NCI-H1048 (cell line): ENCODE measurements at places on chromosomes 16 and 17.

DNA sequence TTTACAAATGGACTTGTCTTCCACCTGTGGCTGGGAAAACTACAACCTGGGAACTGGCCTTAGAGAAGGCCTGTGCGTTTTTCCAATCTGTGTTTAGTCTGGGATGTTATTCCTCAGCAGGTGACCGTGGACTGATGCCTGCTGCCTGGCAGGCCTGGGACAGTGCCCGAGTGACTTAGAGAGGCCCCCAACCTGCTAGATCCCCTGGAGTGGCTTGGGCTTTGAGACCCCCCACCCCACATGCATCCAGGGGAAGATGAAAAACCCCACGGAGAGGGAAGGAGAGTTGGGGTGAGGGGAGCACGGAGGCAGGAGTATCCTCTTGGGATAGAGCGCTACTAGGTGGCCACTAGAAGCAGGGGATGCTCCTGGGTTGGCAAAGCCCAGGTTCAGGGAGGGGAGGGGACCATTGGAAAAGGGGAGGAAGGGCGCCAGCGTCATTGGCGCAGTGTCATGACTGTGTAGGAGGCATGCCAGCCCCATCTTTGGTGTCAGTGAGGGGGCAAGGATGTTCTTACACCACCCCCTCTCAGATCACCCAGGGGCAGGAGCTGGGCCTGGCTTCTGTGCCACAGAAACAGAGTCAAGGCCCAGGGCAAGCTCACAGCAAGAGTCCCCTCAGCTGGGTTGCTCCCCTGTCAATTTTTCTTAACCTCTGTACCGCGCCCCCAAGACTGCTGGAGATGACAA is 54.1 kb downstream of the MEAK7 start:
- no peak for DNase-seq

DNA sequence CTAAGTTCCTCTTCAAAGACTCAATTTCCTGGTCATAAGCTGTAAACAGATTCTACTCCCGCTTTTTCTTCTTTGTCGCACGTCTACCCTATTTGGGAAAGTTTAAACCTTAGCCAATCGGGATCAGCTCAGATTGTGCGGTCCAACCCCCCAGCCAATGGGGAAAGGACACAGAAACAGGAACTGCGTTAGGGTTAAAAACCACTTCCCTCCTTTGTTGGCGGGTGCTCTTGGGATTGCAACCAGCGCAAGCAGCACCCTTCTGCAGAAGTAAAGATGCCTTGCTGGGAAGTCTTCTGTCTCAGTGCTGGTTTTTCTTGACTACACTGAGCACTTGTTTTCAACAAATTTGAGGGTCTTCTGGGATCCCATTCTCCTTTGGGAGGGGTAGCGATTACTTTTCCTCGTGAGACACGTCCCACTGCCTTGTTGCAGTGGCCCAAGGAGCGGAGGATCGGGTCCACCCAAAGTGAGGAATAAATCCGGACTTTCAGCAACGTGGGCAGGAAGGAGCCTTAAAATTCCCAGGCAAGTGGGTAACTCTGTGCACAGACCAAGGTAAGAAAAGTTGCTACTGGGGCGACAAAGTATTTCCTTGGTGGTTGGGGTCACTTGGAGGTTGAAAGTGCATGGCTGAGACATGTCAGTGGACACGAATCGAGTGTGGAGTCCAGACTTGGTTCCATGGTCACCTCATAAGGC is 1.0 kb upstream of the YPEL3 start:
- no peak for DNase-seq

DNA sequence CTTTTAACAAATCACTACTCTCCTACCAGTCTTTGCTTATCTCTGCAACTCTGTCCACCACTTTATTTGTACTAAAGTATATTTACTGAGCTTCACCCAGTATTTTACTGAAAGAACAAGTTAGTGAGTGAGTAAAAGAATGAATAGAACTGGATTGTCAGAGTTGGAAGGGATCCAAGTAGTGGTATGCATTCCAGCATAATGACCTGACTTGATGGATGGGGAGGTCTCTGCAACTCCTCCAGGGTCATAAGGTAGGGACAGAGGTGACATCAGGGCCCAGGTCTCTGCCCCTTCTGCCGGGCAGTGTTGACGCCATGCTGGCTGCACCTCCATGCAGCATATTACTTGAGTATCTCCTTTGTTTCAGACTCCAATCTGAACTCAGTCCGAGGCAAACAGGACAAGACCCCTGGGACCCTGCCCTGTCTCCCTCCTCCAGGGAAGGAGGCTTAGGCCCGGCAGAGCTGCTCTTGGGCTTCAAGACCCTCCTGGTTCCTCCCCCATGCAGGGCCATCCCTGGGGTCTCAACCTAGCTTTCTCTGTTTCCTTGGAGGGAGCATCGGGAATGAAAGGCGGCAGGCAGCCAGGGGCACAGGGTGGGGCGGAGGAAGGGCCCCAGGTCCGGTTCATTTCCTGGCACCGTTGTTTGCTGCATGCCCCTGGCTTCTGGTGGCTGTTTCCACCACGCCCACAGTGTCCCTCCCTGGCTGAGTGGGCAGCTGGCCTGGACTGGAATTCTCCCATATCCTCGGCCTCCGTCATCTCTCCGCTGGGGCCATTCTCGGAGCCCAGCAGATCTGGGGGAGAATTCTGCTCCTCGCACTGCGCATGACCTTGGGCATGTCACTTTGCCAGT is 12.4 kb upstream of the ITGA3 start:
- no peak for DNase-seq

DNA sequence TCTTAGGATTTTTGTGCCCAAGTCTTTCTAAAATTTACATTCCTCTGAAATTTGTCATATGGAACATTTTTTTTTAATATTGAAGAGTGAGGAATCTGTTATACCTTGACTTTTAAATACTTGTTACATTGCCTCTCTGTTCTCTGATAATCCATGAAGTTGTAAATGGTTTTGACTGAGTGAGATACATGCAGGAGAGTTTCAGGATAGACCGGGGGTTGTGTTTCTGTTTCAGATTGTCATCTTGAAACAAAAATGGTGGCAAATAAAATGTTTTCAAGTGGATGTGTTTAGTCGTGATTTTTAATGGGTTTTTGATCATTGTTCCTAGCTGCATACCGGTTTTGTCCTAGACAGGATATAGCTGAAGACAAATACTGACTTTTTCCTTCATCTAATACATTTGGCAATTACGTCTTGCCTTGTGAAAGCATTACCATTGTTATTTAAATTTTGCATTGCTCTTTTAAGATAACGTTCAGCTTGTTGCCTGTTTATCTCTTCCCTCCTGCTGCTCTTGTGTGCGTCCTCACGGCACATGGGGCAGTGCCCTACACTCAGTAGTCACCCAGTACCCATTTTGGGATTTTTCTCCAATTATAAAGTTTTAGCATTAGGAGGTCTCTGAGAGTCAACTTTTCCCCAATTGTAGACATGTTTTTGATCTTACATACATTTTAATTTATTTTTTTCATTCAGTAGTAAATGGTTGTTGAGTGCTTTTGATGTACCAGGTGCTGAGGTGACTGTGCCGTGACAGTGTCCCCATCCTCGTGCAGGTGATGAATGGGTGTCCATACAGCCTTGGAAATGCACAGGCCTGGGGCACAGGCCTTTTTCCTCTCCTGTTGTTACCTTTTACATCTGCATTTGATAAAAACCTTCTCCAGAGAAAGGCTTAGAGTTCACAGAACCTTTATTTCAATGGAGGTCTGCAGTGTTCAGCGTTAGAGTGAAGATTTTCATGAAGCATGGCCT is 169.9 kb downstream of the MSI2 start:
- DNase-seq = no peak

DNA sequence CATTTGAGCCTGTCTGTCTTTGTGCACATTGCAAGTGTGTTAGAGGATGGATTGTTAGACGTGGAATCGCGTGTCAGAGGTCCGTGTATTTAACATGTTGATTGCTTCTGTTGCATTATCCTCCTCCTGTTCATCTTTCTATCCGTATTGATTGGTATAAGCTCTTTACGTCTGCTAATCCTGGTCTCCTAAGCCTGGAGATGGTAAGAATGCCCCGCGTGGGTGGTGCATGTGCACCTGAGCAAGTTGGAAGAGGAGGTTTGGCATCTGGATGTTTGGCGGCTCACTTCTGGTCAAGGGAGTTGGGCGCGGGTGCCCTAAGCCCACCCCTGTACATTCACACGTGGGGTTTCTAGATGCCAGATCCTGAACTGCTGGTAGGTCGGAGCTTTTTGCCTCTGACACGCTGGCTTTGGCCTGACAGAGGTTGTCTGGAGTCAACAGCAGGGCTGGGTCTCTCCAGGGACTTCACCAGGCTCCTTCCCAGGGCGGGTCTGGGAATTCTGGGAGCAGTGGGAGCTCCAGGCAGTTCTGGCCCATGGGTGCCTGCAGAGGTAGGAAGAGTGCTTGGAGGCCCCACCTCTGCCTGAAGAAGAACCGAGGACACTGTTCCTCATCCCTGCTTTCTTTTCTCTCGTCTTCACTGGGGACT is 107.3 kb downstream of the OR1D5 start:
- no peak for DNase-seq

DNA sequence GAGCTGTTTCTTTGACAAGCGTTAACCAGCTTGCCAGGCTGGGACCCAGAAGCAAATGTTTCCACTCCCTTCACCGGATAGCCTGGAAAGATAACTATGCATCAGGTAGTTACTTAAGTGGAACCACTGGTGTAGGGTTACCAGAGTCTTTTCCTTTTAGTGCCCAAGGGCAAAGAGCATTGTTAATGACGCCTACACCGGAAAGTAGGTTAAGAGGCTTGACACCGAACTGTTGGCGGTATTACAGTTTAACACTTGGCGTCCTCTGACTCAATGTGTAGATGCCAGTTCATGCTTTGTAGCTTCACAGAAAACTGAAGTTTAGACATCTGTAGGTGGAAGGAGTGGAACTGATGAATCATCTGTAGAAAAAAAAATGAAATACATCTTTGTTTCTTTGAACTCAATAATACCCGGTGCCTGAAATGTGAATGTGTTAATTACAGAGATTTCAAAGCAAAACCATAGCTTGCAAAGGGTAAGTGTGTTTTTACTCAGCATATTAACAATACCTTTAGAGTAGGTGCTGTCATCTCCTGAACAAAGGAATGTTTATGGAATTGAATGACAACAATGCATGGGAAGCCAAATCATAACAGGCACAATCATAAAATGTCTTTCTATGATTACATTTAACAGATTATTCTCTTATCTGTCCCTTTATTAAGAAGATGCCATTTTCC is 426.7 kb upstream of the SALL1 start:
- DNase-seq = no peak

DNA sequence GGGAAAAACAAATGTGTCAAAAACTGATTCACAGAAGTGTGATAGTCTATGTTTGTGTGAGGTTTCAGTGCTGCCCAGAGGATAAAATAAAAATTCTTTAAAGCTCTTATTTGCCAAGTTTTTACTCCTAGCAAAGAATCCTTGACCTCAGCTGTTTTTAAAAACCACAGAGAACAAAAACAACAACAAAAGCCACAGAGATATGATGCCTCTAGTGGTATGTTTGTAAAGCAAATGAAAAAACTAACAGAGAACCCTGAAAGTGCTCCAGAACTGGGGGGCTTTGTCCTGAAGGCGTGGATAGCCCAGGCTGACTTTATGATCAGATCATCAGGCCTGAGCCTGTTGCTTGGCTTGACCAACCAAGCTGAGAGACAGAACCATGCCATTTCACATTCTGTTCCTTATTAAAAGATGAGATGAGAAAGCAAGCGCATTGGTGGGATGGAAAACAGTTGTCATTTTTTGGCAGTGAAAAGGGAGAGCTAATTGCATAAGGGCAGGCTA is 411.0 kb downstream of the CPPED1 start:
- DNase-seq = no peak

GRCh38 chr17:29699283-29699682 is 76.6 kb upstream of the CORO6 start:
- no peak for DNase-seq

GRCh38 chr17:65166787-65167186 is 29.6 kb downstream of the RGS9 start:
- DNase-seq = no peak

DNA sequence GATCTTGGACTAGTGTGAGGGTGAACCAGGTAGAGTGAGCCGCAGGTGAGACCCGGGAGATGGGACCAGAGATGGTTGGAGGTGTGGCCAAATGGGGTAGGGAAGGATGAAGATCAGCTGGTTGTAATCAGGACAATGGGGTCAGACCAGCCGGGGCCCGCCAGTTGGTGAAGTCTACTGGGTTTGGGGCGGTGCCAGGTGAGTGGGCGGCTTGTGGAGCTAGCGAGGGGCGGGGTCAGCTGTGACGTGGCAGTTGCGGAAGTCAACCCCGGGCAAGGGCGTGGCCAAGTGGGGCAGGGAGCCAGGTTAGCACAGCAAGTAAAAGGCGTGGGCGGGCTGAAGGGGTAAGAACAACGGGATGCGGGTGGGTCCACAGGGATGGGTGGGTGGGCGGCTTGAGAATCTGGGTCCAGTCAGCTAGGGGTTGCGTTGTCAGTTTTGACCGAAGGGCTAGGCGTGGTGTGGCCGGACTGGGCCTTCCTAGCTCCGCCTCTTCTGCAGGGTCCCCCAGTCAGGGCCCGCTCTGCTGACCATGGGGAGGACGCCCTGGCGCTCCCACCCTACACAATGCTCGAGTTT is 25.5 kb upstream of the ALKBH5 start:
- DNase-seq = peak; percentile 60

GRCh38 chr17:79831265-79832217 is 7.7 kb downstream of the CBX4 start:
- no peak for DNase-seq

- DNase-seq = no peak
Measured at GRCh38 chr16:3036726-3037315, at the start of gene BICDL2. TSS of gene BICDL2 (minus strand) at chr16:3036944. CDS start at chr16:3035496, 1,448 bp downstream.

DNA sequence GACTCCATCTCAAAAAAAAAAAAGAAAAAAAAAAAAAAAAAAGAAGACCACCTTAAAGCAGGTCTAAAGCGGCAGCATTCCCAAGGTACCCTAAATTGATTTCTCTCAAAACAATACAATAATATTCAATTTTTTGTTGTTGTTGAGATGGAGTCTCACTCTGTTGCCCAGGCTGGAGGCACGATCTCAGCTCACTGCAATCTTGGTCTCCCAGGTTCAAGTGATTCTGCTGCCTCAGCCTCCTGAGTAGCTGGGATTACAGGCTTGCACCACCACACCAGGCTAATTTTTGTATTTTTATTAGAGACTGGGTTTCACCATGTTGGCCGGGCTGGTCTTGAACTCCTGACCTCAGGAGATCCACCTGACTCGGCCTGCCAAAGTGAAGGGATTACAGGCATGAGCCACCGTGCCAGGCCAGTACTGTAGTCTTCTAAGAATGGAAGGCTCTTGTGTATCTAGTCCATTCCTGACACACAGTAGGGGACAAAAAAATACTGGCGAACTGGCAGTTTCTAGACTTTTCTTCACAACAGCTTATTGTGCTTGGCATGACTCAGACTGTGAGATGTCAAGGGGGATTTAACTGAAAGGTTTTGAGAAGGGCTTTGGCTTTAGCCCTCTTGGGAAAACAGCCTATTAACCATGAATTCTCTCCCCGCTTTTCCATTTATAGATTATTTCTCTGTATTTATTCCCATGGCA is 17.3 kb downstream of the CDR2 start:
- DNase-seq = no peak

GRCh38 chr16:50547340-50548124 is 664 bp upstream of the NKD1 start:
- no peak for DNase-seq
